ENCODE measurements at places on chromosomes 5 and 9. TPM values are rescaled to one million over a fixed set of nuclear protein-coding genes. Genes with fewer than 3 reads are reported as not detected.

Gene PCDHA6
- 0.13 TPM for total RNA-seq

Gene GABRB2
- total RNA-seq: not detected

Gene GPRIN1
- total RNA-seq: 2.9 TPM

Gene WDR38
- total RNA-seq: not detected

Gene C5
- 2.3 TPM for total RNA-seq

Measured in bladder microvascular endothelial cell (primary cell).